ENCODE measurements at places on chromosomes 13 and 19.

- no peak for DNase-seq
Observed at GRCh38 chr13:30880856-30881155, 25.3 kb upstream of the MEDAG start.

GRCh38 chr13:94558716-94559115, 37.2 kb downstream of the TGDS start:
- no peak for DNase-seq

- no peak for DNase-seq
Observed at GRCh38 chr19:9295411-9295849, 14.2 kb downstream of the ZNF699 start.

GRCh38 chr13:34935841-34936240, 6.2 kb upstream of the NBEA start:
- no peak for DNase-seq

GRCh38 chr13:113145911-113146598, 12.4 kb upstream of the PROZ start:
- no peak for DNase-seq

- no peak for DNase-seq
Observed at GRCh38 chr19:33471111-33471996, 50.2 kb downstream of the PEPD start.

- DNase-seq = no peak
Observed at GRCh38 chr13:75250526-75251178, 231.3 kb downstream of the TBC1D4 start.

GRCh38 chr19:17484520-17485185, 14.3 kb downstream of the SLC27A1 start:
- DNase-seq = no peak

DNA sequence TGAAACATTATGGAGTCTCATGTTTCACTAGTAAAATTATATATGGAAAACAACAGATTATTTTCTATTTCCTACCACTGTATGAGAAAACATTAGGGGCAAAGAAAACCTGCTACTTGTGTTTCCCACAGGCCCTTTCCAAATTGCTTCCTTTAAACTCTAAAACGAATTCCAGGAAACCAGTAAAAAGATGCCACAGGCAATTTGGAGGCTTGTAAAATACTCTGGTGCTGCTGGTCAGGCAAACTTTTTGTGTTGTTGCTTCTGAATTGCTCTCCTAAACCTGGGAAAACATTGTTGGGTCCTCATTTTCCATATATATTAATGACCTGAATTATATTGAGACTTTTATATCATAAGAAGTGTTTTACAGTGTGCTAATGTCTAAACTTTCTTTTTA, 141.5 kb downstream of the TDRD3 start:
- no peak for DNase-seq

GRCh38 chr13:50677687-50678463, 165.6 kb downstream of the DLEU7 start:
- no peak for DNase-seq

DNA sequence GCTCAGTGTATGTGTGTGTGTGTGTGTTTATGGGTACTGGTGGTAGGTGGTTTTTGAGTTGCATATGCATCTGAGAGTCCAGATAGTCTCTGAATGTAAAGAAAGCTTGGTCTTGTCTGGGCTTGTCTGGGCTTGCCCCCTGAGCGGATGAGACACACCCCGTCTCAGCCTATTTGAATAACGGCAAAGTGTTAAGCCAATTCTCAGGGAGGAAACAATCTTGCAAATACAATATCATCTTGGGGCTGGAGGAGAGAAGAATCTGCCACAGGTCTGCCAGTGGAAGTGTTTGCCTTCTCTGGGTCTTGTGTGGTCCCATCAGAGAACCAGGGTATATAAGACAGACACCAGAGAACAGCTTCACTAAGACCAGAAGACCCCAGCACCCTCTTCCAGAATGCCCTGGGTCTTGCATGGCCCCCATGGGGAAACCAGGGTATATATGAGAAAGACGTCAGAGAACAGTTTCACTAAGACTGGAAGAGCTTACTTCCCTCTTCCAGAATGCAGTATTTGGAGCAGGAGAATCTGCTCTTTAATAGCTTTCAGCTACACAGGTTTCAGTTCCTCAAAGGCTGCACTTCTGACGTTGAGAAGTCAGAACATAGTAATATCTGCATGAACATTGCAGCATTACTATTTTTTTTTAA, 13.3 kb downstream of the CD70 start:
- DNase-seq = peak; percentile 46

DNA sequence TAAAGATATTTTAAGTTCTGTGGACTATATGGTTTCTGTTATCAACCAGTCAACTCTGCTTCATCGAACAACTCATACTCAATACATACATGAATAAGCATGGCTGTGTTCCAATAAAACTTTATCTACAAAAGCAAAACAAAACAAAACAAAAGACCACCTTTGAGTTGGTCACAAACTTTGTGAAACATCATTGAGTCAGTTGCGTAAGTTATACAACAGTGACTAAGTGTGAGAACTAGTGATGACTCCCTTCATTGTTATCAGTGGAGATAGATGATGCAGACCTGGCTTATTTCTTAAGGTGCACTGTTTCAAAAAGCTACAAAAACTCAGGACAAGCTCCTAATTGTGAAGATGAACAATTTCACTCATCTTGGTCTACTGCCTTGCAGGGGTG, 14.5 kb upstream of the KLK4 start:
- DNase-seq = no peak
